ENCODE measurements at places on chromosomes 7 and 10.

- no peak for DNase-seq
Measured at GRCh38 chr7:96397936-96398598, 76.2 kb upstream of the SLC25A13 start.

GRCh38 chr10:60914690-60915141, 29.3 kb downstream of the RHOBTB1 start:
- DNase-seq = no peak

DNA sequence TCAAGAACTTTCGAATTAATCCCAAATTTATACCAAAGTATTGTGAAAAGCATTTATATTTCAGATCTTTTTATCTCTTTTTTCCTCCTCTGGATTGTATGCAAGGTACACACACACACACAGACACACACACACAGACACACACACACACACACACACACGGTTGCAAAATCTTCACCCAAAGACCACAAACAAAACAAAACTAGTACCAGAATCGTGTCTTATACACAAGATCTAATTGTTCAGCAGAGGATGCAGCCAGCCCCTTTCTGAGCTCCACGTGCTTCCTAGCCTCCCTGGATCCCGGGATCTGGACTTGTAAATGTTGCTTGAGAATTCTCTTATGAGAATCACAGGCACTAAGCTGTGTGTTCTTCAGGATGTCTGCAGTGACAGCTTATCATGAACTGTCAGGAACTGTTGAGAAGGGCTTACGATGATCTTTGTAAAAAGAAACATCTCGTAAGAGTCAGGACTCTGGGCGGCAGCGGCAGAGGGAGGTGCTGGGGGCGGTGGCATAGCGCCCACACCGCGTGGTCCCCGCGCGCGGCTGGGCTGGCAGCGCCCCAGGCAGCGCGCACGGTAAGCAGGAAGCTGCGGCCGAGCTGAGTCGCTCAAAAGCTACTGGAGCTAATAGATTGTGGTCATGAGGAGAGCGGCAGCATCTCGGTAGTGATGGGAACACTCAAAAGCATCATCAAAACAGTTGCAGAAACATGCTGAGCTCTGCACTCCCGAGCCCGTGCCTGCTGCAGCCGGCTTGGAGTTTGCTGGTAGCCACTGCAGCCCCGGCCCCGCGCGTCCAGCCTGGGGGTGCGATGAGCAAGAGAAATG, 277.6 kb downstream of the GATA3 start:
- peak; percentile 85 for DNase-seq

- no peak for DNase-seq
Measured at GRCh38 chr7:142940966-142941535, 1.8 kb downstream of the LLCFC1 start.

DNA sequence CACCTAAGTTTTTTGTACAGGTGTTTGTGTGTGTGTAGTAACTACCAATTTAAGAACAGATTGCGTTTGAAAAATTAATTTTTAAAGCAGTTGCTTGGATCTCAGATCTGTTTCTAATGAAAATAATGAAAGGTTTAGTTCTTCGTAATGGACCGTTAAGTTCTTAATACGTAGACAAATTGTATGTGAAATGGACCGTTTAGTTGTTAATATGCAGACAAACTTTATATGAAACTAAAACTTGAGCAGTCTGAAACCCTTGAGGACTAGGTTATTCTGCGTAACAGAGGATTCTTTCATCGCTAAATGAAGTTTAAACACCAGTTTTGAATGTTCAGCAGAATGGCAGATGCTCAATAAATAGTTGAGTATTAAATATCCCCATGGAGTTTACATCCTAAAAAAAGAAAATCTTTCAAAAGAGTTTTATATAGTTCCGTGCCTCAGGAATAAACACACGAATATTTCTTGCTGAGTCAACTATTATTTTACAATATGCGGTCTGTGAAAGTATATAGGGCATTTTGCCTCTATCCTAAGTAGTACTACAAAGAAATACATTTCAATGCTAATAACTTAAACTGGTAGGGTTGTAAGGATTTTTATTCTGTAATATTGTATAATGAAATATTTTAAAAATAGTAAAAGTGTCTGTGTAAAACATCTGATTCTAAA, 1.2 kb downstream of the DBF4 start:
- no peak for DNase-seq

DNA sequence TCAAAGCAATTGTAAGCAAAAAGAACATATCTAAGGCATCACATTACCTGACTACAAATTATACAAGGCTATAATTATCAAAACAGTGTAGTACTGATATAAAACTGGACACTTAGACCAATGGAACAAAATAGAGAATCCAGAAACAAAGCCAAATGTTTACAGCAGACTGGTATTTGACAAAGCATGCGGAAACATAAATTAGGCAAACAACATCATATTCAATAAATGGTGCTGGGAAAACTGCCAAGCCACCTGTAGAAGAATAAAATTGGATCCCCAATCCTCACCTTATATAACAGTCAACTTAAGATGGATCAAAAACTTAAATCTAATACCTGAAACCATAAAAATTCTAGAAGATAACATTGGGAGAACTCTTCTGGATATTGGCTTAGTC, 240.8 kb upstream of the POM121L12 start:
- DNase-seq = no peak

GRCh38 chr10:69004821-69005220, 16.2 kb downstream of the KIFBP start:
- no peak for DNase-seq

- DNase-seq = no peak
Measured at GRCh38 chr7:127598318-127598717, 4.8 kb downstream of the FSCN3 start.

DNA sequence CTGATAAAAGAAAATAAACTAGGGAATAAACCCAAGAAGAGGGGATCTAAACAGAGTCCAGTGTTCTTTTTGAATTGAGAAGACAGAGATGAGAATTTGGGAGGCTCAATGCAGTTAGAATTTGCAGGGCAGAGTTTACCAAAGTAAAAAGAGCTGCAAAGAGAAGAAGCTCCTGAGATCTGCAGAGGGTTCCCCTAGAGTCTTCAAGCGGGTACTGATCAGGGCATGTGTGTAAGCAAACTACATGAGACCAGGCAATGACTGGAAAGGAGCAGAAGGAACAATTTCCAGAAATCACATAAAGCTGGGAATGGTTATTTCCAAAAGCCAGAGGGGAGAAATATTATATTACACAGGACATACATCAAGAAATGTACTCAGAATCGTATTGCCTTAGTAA, 58.1 kb upstream of the TES start:
- DNase-seq = no peak

- DNase-seq = no peak
Measured at GRCh38 chr10:118793545-118793944, 38.8 kb upstream of the CACUL1 start.

DNA sequence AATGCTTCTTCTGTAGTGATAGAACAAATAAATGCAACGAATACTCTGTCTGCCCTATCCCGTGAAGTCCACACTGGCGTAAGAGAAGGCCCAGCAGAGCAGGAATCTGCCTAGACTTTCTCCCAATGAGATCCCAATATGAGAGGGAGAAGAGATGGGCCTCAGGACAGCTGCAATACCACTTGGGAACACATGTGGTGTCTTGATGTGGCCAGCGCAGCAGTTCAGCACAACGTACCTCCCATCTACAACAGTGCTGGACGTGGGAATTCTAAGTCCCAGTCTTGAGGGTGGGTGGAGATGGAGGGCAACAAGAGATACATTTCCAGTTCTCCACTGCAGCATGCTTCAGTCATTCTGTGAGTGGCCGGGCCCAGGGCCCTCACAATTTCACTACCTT, 45.8 kb downstream of the FIGNL1 start:
- DNase-seq = no peak

Data from effector CD4-positive, alpha-beta T cell (primary cell).